Mucosa of descending colon (tissue), 3 donors: ENCODE measurements at places on chromosomes 4 and X. TPM values are rescaled to one million over a fixed set of nuclear protein-coding genes. Genes with fewer than 3 reads are reported as not detected.
A peak's percentile ranks its signal among the peaks of the same experiment; 100 is the strongest.

PPP1R3F gene
- 8.3 TPM for total RNA-seq

KLHL4 gene
- total RNA-seq = 0.58 TPM

- no peak for DNase-seq
Observed at GRCh38 chr4:108834835-108835384, 72.1 kb upstream of the ETNPPL start.

RASL11B gene
- 0.76 TPM for total RNA-seq

SPRY1 gene
- total RNA-seq = 27.2 TPM

DNA sequence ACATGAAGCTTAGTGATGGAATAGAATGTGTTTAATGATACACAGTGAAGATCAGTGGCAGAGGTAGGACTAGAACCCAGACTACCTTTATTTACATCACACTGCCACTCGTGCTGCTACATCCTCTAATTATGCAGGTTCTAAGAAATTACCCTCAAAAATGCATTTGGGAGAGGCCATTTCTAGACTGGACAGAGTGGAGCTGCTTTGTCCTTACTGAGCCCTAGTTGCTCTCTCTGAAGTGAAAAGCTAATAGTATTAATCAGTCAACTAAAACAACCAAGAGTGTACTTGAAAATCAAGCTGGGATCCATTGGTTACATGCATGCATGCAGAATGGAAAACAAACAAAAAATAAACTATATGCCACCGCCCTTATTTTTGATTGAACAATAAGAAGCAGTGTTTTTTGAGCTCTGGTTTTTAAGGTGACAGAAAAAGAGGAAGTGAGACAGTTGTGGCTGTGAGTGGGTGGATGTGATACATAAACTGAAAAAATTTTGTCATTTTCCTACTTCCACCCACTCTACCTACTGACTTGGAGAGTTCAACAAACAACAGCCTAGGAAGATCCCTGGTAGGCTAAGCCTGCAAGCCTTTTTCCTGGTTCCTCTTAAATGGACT is 6.8 kb upstream of the VSIG4 start:
- peak; percentile 24 for DNase-seq

SMR3B gene
- total RNA-seq = not detected

DNA sequence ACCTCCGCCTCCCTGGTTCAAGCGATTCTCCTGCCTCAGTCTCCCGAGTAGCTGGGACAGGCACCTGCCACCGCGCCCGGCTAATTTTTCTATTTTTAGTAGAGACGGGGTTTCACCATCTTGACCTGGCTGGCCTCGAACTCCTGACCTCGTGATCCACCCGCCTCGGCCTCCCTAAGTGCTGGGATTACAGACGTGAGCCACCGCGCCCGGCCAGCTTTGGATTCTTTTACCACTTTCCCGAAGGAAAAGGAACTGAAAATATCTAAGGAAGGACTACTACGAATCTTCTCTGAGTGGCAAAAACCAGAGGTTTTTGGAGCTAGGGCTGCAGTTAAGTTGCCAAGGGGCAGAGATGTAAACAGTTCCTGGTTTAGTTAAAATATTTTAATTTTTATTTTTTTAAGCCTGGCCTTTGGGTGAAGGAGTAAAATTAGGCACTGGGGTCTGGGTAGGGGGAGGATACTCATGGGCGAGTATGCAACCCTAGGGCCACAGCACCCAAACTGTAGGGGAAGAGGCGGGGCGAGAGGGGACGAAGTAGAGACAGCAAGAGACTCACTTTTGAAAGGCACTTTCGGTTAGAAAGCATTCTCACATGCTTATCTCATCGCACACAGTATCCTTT is 525 bp upstream of the CISD2 start:
- DNase-seq = peak; percentile 56
